ENCODE measurements at places on chromosomes 3 and 15. TPM values are rescaled to one million over a fixed set of nuclear protein-coding genes. Genes with fewer than 3 reads are reported as not detected.

Gene GOLGA8J
- 1.2 TPM for total RNA-seq

Gene SLC22A14
- not detected for total RNA-seq

Gene APOD
- 153 TPM for total RNA-seq

DNA sequence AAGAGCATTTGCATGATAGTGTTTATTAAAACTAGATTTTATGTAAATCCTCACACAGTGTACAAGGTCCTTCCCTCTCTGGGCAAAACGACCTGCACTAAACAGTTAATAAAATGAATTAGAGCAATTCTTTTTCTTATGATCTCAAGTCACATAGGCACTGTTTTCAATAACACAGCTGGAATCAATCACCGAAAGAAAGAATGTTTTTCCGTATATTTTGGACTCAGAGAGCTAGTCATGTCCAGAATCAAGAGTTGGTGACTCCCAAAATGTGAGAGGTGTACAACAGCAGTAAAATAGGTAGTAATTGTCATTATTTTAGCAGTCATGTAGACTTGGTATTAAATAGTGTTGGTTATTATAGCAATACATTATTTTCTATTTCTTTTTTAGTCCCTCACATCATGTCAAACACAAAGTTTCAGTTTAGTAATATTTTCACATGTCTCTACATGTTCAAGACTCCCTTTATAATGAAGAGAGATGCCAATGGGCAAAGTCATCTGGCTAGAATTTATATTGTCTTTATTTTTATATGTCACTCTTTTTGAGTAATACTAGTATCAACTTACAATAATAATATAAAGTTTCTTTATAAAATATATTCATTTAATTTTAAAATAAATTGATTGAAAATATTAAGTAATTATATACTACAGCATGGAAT lies 448.6 kb upstream of the CDIN1 start:
- H3K4me3 ChIP-seq, result no peak overlapping the region
- no peak for DNase-seq
- H3K4me1 ChIP-seq, result no peaks in the 10 kb centered on the region
- no peaks in the 10 kb centered on the region for H3K27me3 ChIP-seq
- H3K36me3 ChIP-seq, result no peaks in the 10 kb centered on the region
- no peak overlapping the region for H3K27ac ChIP-seq

- H3K27me3 ChIP-seq, result no peaks in the 10 kb centered on the region
- H3K4me3 ChIP-seq, result no peak overlapping the region
- peaks cover 25% of the 10 kb centered on the region for H3K4me1 ChIP-seq
- H3K36me3 ChIP-seq, result no peaks in the 10 kb centered on the region
Observed at GRCh38 chr3:133944641-133945380, 49.1 kb upstream of the RAB6B start.

DNA sequence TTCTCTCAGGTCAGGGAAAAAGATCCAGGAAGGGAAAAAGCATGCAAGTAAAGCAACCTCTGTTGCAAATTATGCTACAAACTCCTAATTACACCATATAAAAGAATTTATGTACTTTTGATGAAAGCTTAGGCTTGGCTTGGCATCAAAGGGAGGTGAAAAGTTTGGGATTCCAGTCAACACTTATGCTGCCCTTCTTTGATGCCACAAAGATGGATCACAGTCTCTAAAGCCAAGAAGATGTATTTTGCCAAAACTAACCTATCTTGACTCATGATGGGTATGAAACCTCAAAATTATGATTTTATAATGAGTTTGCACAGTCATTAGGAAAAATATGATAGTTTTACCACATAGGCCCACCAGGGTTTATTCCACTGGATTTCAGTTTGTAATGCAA lies 101.0 kb upstream of the CCDC80 start:
- H3K4me3 ChIP-seq, result no peak overlapping the region
- H3K36me3 ChIP-seq, result no peaks in the 10 kb centered on the region
- H3K27me3 ChIP-seq, result no peaks in the 10 kb centered on the region
- DNase-seq, result no peak

- peaks cover under 1% of the 10 kb centered on the region for H3K4me1 ChIP-seq
- H3K4me3 ChIP-seq, result no peak overlapping the region
- H3K36me3 ChIP-seq, result no peaks in the 10 kb centered on the region
- no peak for DNase-seq
Observed at GRCh38 chr3:52792961-52793695, 1.5 kb upstream of the ITIH3 start.

All from thoracic aorta (tissue), 2 donors.